NCI-H1417 (cell line): ENCODE measurements at places on chromosomes 1 and 21.

GRCh38 chr1:240658312-240658960 is 46.5 kb upstream of the GREM2 start:
- DNase-seq, result no peak

GRCh38 chr1:184764483-184764882 is 9.8 kb upstream of the EDEM3 start:
- no peak for DNase-seq

DNA sequence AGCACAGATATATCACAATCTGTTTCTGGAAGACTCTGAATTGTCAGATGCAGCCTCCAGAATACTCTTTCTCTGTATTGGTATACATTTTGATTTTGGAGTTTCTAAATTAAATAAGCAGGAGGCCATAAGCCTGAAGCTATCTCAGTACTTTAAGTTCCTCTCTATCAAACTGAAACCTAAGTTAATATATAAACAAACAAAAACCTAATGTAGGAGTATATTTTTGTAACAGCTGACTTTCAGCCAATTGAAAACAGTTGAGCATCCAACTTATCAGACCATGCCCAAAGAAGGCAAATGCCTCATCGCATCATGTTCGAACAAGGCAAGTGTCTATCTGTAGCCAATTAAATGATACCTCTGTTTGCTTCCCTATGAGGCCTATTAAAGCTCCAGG is 1054.4 kb downstream of the AMY1C start:
- DNase-seq, result no peak

- DNase-seq, result no peak
These were observed 133.0 kb downstream of the GPR52 start for GRCh38 chr1:174580801-174581200.

DNA sequence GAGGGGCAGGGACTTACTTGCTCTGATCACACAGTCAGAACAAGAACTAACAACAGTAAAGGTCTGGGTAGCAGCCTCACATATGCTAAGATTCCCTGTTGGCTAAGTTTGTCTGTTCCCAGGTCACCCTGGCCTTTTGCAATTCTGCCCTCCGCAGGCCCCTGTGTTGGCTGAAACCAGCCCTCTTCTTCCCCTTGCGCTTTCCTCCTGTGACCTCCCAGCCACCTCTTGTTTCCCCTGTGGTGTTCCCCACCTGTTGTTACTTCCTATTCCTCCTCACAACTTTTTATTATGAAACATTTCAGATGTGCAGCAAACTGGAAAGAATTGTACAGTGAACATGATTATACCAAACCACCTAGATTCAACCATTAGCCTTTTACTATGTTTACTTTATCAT is 23.4 kb downstream of the MAPKAPK2 start:
- DNase-seq, result no peak
